ENCODE measurements at places on chromosomes 2 and 18. TPM values are rescaled to one million over a fixed set of nuclear protein-coding genes. Genes with fewer than 3 reads are reported as not detected.

Gene POMC
- total RNA-seq, result not detected

Gene AQP4
- not detected for total RNA-seq

Gene CHRNA1
- total RNA-seq, result not detected

Gene PAX8
- 0.43 TPM for total RNA-seq

Gene ABHD3
- total RNA-seq, result 8.0 TPM

Gene CIDEA
- total RNA-seq, result 0.63 TPM

Gene ANXA4
- 46.3 TPM for total RNA-seq

Gene LAMA1
- total RNA-seq, result 1.5 TPM

Gene DSEL
- 74.9 TPM for total RNA-seq

Gene PJVK
- total RNA-seq, result 3.3 TPM

Gene MTCL1
- total RNA-seq, result 32.9 TPM

Gene SPATA3
- not detected for total RNA-seq

Gene CCDC148
- 0.63 TPM for total RNA-seq

Gene LIMS2
- total RNA-seq, result 0.77 TPM

Gene CCL20
- total RNA-seq, result not detected

Gene SGPP2
- total RNA-seq, result under 0.01 TPM

Gene ZAP70
- total RNA-seq, result 0.16 TPM

Gene CRYBA2
- not detected for total RNA-seq

Gene CROCC2
- total RNA-seq, result 0.26 TPM

Gene MC5R
- total RNA-seq, result not detected

Gene LTBP1
- total RNA-seq, result 836 TPM

Gene OR6B2
- total RNA-seq, result not detected

Gene TBR1
- total RNA-seq, result not detected

Gene SLC38A11
- total RNA-seq, result 0.09 TPM

Gene SLC8A1
- total RNA-seq, result 82.7 TPM

Gene NAT8
- total RNA-seq, result not detected

Gene ACMSD
- total RNA-seq, result not detected

Gene CHRNG
- total RNA-seq, result not detected

Gene FSHR
- total RNA-seq, result under 0.01 TPM

Gene COBLL1
- total RNA-seq, result 2.5 TPM

Gene CCBE1
- 24.9 TPM for total RNA-seq

Gene DSG1
- total RNA-seq, result not detected

Gene PUM2
- 33.3 TPM for total RNA-seq

Gene SERPINB3
- total RNA-seq, result not detected

Gene TUBA4B
- total RNA-seq, result under 0.01 TPM

Gene TM4SF20
- total RNA-seq, result not detected

Gene COL5A2
- total RNA-seq, result 203 TPM

Gene PNO1
- 4.3 TPM for total RNA-seq

Gene PGAP1
- total RNA-seq, result 4.4 TPM

Gene GALM
- 40.5 TPM for total RNA-seq

Gene NTSR2
- total RNA-seq, result not detected

Gene METTL5
- 43.4 TPM for total RNA-seq

Gene TRIM43
- total RNA-seq, result not detected

Gene GAD1
- total RNA-seq, result 0.09 TPM

Gene TUBB8B
- not detected for total RNA-seq

Gene GBX2
- total RNA-seq, result not detected

Gene GRB14
- 0.17 TPM for total RNA-seq

Gene MAP3K19
- not detected for total RNA-seq

Gene NXPH2
- total RNA-seq, result not detected

Gene SRD5A2
- total RNA-seq, result not detected

Gene SNORC
- total RNA-seq, result 0.79 TPM

Gene MPP4
- 0.43 TPM for total RNA-seq

Gene HRH4
- total RNA-seq, result under 0.01 TPM

Gene OBSL1
- 54.0 TPM for total RNA-seq

Gene AQP12A
- not detected for total RNA-seq

Gene FAHD2B
- total RNA-seq, result 4.1 TPM

Gene MAB21L4
- not detected for total RNA-seq

Gene TEKT4
- not detected for total RNA-seq

Gene TXNDC2
- total RNA-seq, result 0.16 TPM

Data from bronchial smooth muscle cell (primary cell).